SW 1271 (cell line): ENCODE measurements at places on chromosomes 2 and 18.

- no peak for DNase-seq
Measured at GRCh38 chr2:52356556-52356955, 1324.6 kb upstream of the NRXN1 start.

DNA sequence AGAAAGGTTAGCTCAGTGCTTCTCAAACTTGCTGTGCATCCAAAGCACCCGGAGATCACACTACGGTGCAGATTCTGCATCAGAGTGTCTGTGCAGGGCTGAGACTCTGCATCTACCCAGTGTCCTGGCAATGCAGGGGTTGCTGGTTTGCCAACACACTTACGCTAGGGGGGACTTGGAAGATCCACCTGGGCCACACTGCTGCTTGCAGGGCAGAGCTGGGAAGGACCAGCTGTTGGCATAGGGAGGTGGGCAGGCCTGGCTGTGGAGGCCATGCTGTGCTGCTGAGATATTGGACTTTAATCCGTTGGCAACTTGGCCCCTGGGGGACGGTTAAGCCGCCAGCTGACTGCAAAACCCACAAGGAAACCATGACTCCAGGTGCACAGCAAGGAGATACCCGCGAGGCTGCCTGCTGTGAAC lies 397.6 kb upstream of the HS6ST1 start:
- DNase-seq = no peak

- no peak for DNase-seq
Measured at GRCh38 chr2:149226790-149227189, 103.6 kb upstream of the LYPD6 start.

DNA sequence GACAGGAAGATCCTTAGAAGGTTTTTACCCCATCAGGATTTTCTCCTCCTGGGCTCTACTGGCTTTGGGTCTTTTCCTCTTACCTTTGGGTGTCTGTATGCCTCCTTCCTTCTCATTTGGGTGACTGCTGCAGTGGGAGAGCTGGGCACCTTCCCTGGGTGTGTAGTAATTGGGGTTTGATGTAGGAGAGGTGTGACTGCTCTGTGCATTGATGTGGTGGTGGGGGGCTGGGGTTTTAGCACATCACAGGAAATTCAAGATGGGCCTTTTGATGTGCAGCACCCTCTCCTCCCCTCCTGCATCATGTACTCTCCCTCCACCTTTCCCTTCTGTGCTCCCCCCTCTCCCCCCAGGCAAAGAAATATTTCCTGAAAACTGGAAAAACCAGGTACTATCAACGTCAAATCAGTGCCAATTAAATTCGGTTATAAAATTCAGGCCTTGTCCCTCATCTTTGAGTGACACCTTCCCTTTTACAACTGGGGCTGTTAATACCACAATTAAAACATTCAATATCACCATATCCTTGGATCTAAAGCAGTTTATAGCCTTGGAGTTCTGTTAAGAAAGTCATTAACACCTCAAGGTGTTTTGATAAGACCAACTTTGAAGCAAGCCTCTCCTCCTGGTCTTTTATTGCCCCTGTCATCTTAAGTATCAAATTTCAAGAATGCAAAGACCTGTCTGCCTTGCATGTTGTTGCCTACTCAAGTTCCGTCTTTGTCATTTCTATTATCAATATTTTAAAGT lies 23.3 kb downstream of the EDAR start:
- no peak for DNase-seq

DNA sequence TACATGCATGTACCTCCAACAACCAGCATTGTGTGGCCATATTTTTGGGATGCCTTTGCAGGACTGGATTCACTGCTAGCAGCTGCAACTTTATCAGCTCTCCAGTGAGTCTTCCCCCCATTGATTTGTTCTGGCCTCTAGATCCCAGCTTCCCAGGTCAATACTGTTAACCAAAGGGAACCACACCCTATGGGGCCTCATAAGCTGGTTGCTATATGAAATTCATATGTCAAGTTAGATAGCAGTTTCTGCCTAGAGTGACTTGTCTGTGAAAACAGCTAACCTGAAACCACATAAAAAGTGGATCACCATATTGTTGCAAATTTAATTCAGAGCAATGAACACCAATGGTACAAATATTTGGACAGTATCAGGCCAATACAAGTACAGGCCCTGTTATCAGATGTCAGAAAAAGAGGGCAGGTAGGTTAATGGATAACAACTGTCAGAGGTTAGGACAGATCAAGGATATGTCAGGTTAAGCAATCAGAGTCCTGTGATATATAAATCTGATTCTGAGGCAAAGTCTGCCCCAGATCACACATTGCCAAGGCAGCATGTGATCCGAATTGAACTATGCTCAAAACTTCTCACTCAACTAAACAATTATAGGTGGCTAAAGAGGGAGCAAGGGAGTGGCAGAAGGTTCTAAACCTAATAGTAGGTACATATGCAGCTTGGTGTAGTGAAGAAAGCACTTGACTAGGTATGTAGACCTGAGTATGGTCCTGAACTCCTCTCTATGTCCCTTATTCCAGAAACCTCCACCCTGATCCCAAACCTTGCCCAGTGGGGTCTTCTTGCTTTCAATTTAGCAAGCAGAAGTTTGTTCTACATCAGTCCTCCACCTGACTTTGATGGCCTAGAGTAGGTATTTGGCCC lies 310.2 kb upstream of the STON1 start:
- no peak for DNase-seq

DNA sequence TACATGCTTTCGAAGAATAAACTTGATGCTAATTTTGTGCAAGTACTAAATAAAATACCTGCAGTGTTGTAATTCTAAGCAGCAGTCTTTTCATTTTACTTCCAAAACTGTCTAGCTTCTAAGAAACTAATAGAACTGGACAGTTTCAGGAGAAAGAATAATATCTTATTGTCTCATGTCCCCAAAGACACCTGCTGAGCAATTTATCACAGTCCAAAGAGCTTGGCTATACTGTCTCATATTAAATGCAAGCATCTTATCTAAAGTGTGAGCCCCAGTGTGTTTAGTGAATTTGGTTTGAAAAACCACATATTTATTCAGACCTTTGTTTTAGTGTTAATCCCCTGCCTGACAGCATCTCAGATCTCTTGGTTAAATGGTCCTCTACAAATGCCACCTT lies 374.3 kb downstream of the TMX3 start:
- no peak for DNase-seq

- DNase-seq = no peak
Measured at GRCh38 chr2:108616318-108616717, 82.0 kb downstream of the LIMS1 start.

- no peak for DNase-seq
Measured at GRCh38 chr18:54860941-54861340, 32.7 kb downstream of the RAB27B start.

DNA sequence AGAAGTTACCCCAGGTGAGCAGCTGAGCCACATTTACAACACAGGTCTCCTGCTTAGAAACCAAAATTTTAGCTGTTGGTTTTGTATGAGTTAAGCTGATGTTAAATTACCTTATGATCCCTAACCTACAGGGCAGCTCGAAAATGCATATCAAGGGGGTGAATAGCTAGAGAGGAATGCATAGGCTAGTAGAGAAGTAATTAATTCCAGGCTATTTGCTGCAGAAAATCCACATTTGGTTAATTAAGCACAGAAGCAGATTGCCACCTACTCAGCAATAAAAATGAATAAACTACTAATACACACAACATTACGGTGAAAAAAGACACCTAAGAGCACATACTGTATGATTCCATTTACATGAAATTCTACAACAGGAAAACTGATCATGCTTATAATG lies 91.4 kb downstream of the OSBPL1A start:
- DNase-seq = no peak

GRCh38 chr2:60567919-60568768 lies 14.7 kb upstream of the BCL11A start:
- DNase-seq = no peak

DNA sequence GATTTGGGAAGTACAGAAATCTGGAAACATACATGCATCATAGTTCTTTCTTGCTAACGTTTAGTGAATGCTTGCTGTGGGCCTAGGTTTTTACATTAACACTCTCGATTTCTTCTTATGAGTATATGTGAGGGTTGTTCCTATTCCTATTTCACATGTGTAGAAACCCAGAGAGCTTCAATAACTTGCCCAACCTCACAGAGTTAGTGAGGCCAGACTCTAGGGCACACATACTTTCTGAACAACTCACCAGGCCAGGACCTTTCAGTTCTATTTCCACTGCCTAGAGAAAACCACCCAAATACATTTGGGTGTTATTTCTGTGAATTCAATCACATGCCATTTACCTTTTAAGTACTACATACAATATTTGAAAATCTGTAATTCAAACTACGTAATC lies 8.2 kb upstream of the KCTD1 start:
- no peak for DNase-seq

DNA sequence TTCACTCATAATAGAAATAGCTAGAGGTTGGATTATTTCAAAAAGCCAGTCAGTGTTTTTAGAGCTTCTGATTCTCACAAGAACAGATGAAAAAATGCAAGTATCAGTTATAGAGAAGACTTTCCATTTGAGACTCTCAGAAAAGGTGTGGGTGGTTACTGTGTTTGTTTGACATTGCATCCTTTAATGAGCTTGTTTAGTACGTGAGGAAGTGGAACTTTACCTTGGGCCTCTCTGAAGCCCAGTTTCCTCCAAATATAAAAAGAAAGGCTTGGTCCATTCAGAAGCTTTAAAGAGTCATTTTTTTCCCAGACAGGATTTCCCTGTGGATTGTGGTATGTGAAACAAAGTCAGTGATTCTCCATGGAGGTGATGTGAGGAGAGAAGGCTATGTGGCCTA lies 89.9 kb upstream of the RANBP2 start:
- no peak for DNase-seq

DNA sequence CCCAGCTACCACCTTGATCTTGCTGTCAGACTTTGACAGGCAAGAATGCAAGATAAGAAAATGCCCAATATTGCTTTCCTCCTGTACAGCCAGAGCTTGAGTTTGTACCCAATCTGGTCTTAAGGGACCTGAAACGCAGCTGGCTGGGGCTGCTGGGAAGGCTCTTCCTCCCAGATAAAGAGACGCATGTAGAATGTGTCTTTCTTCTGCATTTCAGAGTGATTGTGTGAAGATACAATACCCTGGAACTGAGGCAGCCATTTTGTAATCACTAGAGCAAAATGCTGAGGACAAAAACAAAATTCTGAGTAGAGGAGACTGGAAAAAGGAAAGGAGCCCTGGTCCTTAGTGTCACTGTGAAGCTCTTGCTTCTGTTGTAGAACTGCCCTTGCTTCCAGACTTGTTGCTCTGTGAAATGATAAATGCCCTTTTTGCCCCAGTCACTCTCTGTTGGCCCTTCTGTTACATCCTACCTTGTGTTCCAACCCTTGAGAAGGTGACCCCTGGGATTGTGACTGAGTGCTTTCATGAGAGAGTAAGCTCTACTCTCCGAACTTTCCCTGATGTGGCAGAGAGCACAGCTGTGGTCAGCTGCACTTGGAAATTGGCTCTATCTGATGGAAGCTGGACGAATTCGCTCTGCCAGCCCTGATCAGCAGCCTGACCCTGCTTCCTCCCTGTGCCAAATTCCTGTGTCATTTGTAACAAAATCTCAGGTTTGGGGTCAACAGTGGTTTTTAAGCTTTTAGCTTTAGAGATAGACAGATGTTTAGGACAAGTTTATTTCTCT lies 137.4 kb upstream of the RBMS1 start:
- DNase-seq = no peak

DNA sequence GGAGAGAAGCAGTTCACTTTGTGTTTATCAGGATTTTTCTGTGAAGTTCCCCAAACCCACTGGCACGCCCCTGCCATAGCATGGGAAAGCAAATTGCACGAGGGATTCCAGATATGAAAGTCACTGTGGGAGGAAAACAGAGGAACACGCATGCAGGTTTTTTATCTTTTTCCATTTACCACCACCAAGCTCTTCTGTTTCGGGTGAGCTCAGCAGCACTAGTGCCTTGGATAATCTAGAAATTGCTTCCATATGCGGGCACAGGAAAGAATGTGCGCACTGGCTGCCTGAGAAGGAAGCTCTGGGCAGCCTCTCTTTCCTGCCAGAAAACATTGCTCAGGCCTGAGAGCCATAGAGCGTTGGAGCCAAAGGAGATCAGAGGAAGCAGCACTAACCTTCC lies 65.9 kb upstream of the WIPF1 start:
- DNase-seq = no peak

DNA sequence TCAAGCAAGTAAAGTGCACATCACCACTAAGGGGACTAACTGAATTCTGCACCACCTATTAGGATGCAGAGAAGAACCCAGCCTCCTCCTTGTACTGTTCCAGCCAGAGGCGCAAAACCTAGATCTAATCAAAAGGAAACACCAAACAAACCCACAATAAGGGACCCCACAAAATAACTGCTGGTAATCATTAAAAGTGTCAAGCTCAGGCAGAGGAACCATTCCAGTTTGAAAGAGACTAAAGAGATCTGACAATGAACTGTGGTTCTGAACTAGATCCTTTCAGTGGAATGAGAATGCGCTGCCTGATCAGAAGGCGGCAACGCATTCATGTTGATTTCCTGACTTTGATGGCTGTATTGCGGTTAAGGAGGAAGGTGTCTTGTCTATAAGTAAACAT lies 16.8 kb downstream of the HDLBP start:
- no peak for DNase-seq

- no peak for DNase-seq
Measured at GRCh38 chr2:197934934-197935289, 130.5 kb downstream of the PLCL1 start.

DNA sequence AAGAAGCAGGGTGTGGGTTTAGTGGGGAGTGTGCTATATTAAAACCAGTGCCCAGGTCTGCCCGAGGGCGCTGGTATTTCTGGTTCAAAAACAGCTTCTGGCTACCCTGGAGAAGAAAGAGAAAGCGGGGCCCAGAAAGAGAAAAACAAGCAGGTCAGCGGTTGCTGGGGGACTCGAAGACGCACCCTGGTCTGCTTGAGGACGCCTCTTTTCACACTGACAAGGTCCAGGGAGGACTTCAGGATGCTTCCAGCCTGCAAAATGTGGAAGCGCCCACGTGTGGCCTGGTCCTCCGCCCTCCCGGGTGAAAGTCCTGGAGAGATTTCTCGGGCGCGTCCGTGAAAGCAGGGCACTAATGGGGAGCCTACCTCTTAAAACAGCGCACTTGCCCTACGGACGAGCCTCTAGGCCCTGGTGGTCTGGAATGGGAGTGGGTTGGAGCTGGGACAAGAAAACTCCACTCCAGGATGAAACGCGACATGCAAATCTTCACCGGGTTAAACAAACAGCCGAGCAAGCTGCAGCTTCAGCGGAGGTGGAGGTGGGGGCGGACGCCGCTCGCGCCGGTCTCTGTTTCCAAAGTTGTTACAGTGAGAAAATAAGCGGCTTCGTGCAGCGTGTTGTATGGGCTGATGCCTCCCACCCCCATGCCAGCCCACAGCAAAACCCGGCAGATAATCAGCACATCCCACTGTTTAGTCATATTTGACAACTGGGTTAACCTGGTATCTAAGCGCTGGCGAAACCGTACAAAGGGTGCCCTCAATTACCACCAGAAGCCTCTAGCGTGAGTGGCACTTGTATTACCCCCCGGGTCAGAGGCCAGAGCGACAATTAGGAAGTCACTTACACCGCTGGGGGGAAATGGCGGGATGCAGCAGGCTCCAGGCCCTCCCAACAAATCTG lies 1.1 kb upstream of the SP9 start:
- DNase-seq = no peak

GRCh38 chr2:196316050-196316430 lies 144.7 kb upstream of the STK17B start:
- DNase-seq = no peak

GRCh38 chr18:48828691-48829442 lies 121.9 kb downstream of the SMAD7 start:
- no peak for DNase-seq
